ENCODE measurements at places on chromosomes 6 and 20. TPM values are rescaled to one million over a fixed set of nuclear protein-coding genes. Genes with fewer than 3 reads are reported as not detected.

VIP gene
- total RNA-seq = not detected

SPEF1 gene
- 0.64 TPM for total RNA-seq

HSF2 gene
- total RNA-seq = 10.6 TPM

CD24 gene
- 937 TPM for total RNA-seq

ADGRF4 gene
- not detected for total RNA-seq

CASS4 gene
- total RNA-seq = 0.14 TPM

- no peak for DNase-seq
These were observed 165.5 kb upstream of the BMP5 start for GRCh38 chr6:56040889-56041301.

GRCh38 chr6:135188718-135189117 lies 7.6 kb downstream of the MYB start:
- DNase-seq = no peak

DNA sequence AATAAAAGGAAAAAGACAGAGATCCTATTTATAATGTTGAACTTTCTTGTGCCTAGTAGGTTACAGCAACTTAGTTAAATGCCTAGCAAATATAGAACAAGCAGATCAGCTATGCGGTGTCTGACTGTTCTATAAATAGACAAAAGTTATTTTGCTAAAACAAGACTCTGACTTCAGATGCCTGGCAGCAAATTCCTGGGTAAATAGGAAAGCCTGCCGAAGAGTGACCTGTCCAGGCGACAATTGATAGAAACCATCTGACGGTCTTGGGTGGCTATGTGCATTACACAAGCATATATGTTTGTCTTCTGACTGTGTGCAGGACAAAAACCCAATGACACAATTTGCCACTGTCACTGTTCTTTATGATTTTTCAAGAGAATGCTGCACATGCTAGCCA lies 38.0 kb upstream of the PDE10A start:
- DNase-seq = no peak

DNA sequence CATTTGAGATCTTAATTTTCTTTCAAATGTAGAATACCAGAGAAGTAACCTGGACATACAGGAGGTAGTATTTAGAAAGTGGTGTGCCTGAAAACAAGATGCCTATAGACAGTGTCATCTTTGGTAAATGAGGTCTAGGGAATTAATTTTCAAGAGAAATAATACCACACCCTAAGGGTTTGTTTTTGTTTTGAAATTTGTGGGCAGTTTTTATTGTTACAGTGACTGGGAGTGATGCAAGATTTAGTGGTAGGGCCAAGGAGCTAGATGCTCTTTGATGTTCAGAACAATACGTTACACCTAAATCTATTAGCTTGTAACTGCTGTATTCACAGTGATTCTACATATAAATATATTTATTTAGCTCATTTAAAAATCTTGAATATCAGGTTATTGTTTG lies 856.5 kb upstream of the MAP3K7 start:
- no peak for DNase-seq

DNA sequence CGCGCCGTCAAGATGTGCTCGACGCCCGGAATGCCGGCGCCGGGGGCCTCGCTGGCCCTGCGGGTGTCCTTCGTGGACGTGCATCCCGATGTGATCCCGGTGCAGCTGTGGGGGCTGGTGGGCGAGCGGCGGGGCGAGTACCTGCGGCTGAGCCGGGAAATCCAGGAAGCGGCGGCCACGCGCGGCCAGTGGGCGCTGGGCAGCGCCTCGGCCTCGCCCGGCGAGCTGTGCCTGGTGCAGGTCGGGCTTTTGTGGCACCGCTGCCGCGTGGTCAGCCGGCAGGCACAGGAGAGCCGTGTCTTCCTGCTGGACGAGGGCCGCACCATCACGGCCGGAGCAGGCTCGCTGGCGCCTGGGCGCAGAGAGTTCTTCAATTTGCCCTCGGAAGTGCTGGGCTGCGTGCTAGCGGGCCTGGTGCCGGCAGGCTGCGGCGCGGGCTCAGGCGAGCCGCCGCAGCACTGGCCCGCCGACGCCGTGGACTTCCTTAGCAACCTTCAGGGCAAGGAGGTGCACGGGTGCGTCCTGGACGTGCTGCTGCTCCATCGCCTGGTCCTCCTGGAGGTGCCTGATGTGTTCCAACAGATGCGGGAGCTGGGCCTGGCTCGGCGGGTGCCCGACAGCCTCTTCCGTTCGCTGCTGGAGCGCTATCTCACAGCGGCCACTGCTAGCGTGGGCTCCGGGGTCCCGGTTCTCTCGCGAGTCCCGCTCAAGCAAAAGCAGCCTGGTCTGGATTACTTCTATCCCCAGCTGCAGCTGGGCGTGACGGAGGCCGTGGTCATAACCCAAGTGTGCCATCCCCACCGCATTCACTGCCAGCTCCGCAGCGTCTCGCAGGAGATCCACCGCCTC lies 656 bp downstream of the TDRD6 start:
- DNase-seq = no peak

GRCh38 chr6:69489970-69490369 lies 306.8 kb downstream of the LMBRD1 start:
- DNase-seq = no peak

DNA sequence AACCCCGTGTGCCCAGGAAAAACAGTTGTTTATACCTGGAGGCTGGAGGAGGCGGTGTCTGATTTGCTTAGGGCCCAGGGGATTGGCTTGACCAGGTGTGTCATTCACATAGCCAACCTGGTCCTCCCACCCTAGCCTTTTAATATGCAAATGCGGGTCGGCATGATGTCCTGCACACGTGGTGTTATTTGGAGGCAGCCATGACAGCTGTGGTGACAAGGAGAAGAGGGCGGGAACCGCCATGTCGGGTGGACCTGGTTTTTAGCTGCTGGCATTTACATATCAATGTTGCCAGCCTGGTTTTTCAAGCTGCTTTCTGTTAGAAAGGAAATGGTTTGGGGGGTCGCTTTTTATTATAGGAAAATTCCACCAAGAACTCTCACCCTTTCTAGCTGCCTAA lies 291.4 kb upstream of the QKI start:
- DNase-seq = peak; percentile 80

GRCh38 chr6:51528556-51528955 lies 558.9 kb downstream of the PKHD1 start:
- no peak for DNase-seq

DNA sequence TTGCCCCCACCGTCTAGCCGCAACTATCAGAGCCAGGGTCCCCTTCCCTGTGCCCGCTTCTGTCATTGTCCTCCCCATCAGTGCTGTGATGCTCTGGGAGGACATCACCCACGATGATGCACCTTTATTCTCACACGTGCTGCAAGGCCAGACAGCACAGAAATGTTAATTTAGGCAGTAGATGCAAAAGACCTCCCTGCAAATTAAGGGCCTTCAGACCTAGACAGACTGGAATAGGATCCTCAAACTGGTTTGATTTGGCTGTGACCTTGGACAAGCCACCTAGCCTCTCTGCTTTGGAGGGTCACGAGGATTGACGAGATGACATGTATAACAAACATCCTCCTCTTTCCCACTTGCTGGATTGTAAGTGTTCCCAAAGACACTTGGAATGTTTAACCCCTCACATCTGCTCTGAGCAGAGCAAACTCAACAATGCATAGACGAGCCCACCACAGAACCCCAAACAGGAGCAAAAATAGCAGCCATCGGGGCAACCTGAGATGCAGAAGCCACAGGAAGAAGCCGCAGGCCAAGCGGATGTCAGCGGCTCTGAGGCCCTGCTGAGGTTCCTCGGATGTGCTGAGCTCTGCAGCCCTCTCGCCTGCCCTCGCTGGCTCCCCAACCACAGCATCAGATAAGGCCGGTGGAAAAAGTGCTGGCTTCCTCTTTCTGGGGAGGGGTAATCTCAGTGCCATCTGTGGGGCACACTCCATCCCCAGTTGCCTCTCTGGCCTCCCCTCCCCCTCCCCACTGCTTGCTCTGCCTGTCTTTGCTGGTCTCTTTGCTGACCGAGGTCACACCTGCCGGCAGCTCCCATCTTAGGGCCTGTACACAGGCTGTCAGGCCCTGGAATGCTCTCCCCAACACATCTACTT lies 35.3 kb downstream of the TOX2 start:
- no peak for DNase-seq

DNA sequence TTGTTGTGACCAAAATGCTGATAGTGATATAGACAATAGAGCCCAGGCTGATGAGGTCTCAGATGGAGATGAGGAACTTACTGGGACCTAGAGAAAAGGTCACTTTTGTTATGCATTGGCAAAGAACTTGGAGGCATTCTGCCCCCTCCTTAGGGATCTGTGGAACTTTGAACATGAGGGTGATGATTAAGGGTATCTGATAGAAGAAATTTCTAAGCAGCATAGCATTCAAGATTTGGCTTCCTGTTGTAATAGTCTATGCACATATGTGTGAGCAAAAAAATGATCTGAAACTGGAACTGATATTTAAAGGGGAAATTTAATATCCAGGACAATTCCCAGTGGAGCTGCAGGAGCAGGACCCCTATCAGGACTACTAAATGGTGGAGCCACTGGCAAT lies 17.1 kb downstream of the HLA-A start:
- no peak for DNase-seq

GRCh38 chr6:4401408-4402368 lies 266.3 kb upstream of the ECI2 start:
- no peak for DNase-seq

GRCh38 chr6:6556738-6557503 lies 31.6 kb upstream of the LY86 start:
- DNase-seq = peak; percentile 71

GRCh38 chr20:41537865-41538264 lies 80.3 kb downstream of the CHD6 start:
- no peak for DNase-seq

DNA sequence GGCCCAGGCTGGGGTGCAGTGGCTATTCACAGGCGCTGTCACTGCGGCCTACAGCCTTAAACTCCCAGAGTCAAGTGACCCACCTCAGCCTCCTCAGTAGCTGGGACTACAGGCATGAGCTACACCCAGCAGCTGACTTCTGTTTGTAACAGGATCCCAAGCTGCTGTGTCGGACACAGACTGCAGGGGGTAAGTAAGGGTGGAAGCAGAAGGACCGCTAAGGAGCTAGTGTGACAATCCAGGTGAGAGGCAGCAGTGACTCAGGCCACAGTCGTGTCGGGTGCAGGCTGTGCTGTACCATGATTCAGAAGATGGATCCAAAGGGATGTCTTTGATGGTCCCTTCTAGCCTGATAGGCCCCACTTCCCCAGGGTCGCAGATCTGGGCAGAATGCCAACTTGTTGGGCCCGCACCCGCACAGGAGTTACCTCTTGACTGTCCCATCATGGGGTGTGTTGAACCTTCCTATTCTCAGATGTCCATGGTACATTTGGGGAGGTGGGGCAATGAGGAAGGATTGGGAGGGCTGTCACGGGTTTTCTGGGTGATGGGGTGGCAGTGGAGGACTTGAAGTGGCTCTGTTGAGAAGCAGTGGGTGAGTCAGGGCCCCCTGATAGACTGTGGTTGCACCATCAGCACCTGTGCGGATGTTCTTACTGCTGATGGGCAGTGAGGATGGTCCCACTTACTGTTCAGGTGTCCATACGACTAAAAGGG lies 25.3 kb downstream of the AAR2 start:
- DNase-seq = no peak

DNA sequence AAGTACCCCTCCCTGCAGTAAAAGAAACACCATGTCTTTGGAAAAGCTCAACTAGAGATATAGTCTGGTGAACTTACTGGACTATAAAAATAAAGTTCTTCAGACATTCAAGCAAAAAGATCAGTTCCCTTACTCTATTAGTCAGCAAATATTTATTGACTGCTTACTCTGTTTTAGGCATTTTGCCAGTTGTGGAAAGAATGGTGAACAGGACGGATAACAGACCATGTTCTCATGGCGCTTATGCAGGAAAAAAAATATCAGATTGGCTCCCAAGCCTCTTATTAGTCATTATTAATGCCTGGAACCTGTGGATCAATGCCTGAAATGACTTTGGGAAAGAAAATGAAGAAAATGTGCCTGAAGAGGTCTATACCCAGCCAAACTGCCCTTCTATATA lies 282.2 kb upstream of the EPHA7 start:
- DNase-seq = no peak

GRCh38 chr6:139530561-139530960 lies 156.1 kb upstream of the CITED2 start:
- no peak for DNase-seq

DNA sequence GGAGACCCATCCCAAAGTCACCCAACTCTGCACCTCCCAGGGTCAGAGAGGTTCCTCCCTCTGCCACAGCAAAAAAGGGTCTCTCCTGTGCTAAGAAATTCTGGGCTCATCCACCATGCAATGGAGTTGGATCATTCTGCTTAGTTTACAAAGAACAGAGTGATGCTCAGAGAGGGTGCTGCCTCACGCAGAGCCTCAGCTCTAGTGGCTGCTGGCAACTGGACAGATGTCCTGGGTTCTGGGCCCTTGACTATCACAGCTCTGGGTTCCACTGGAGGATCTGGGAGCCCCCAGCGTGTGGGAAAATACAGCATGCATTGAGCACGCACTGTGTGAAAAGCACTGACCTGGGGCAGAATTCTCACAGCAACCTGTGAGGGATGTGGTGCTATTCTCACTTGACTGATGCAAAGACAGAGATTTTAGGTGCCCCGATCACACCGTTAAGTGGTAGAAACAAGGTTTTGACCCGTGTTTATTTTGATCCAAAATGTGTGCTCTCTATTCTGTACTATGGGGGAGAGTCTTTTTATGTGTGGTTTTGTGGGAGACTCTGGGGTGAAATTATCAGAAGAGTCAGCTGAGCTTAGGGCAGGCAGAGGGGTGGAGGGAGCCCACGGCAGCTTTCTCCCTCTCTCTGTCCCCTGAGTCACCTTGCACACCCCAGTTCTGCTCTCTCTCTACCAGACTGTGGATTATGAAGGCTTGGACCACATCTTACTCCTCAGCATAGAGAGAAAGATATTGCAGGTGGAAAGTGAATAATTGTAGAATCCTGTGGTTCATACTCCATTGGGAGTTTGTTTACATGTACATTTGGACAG lies 19.9 kb downstream of the TREML4 start:
- no peak for DNase-seq

DNA sequence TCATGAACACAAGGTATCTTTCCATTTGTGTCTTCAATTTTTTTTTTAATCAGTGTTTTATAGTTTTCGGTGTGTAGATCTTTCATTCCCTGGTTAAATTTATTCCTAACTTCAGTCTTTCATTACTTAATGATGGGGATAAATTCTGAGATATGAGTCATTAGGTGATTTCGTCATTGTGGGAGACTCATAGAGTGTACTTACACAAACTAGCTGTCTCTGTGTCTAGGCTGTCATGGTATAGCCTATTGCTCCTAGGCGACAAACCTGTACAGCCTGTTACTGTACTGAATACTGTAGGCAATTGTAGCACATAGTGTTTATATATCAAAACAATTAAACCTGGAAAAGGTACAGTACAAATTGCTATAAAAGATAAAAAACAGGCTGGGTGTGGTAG lies 42.1 kb downstream of the SMAP1 start:
- DNase-seq = no peak

DNA sequence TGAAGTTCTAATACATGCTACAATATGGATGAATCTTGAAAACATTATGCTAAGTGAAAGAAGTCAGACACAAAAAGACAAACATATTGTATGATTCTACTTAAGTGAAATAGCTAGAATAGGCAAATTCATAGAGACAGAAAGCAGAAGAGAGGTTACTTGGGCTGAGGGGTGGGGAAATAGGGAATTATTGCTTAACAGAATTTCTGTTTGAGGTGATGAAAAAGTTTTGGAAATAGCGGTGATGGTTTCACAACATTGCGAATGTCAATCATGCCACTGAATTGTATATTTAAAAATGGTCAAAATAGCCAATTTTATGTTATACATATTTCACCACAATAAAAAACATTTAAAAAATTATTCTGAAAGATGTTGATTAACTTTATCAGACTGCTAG lies 6.1 kb downstream of the SLC26A8 start:
- DNase-seq = no peak

GRCh38 chr20:8829256-8829655 lies 239.6 kb upstream of the PLCB4 start:
- DNase-seq = no peak

All from WTC11 (cell line).